ENCODE measurements at places on chromosomes 1 and 21.
A peak's percentile ranks its signal among the peaks of the same experiment; 100 is the strongest.

DNA sequence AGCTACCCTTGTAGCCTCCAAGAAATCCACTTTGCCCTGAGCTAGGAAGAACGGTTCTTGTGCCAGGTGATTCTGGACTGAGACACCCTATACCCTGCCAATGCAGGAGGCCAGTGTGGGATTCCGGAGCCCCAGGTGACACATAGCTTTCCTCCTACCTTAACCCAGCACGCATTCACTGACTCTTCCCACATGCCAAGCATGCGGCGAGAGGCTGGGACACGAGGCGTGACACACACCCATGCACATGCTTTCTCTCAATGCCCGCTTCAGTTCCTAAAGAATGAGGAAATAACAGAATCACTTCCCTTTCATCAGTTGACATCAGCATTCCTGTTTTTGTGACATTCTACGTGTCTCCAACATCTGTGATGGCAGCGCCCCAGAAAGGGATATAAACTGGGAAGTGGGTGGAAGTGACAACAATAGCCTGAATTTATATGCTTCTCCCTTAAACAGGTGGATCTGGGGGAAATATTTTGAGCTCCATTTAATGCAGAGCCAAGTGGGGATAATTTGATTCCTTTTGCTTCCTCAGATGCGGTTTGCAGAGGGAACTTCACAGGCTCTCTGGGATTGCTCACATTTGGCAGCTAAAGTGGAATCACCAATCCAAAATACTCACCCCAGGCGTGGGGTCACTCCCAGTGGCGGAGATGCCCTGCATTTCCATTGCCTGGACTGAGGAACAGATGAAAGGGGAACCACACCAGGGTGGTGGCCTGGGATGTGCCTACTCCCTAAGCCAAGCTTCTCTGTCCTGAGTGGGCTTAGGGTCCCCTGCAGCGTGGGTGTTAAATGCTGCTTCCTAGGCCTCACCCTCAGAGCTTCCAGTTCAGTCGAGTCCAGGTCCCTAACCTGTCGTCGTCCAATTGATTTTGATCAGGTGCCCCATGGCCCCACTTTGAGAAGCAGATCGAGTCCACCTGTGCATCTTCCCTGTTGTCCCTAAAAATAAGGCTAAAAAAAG lies 445.1 kb downstream of the SIPA1L2 start:
- DNase-seq: peak; percentile 5

GRCh38 chr1:203777596-203777995 lies 12.6 kb downstream of the LAX1 start:
- no peak for DNase-seq

DNA sequence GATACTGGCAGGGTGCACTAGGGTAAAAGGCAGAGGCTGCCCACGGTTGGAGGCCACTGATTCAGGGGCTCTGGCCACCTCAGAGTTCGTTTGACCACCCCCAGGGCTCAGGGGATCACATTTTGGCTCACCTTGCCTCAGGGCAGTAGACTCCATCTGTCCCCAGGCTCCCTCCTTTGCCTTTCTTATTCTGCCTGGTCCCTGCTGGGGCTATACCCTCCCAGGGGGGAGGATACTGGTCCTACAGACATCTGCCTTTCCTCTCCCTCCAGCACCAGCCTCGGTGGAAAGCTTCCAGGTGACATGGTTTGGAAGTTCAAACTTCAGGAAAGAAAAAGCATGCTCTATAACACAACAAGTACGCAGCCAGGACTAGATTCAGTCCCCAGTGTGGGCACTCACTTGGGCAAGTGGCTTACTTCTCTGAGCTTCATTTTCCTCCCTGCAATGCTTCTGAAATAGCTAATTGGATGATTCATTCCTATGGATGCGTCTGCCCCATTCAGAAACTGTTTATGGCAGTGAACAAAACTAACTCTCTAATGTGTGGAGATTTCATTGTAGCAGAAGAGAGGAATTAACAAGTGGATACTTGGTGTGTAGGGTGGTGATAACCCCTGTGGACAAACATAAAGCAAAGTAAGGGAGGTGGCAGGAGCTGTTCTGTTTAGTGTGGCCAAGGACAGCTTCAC lies 154.8 kb downstream of the TRABD2B start:
- no peak for DNase-seq

DNA sequence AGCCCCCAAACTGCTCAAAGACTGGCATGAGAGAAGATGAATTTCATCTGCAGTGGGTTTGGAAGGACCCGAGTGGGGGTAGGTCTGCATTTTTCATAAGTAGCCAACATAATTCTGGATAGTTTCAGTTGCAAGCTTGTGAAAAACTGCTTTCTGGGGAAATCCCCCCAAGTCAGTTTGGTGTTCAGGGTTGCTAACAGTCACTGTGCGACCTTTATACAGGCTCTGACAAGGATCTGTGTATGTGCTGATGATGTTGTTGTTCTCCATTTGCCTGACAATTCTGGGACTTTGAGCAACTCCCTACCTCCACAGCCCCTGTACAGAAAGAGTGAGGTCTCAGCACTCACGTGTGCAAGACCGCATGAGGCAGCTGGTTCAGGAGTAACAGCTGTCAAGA lies 87.9 kb downstream of the SUSD4 start:
- DNase-seq: no peak

DNA sequence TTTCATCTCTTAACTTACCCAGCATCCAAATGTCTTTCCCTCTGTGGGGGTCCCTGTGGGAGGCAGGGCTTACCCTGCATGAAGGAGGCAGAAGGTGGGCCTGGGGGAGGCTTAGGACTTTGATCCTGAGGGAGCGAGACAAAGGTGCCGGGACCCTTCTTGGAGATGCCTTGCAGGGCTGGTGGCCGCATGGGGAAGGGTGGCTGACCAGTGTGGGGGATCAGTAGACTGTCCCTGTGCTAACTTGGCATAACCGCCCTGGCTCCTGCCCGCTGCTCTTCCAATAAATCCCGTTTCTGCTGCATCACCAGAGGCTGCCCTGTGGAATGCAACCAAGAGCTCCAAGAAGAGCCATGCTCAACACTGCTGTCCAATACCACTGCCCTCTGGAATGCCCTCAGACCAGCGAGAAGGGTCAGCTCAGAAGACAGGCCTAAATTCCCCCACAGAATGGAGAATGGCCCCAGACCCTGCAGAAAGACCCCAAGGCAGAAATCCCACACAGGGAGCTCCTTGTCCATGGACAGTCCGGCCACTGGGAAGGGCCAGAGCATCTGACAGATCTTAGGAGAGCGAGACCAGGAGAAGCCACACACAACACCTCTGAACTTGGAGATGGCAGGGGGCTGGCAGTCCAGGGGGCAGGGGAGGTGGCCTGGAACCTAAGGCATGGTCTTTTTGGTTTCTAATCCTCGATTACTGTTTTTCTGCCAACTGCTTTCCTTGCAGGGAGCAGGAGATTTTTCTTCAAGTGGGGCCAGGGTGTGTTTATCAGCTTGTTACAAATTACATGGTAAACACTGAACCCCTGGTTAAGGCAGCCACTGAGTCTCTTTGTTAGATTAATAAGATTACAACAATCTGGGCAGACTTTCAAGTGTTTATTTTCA lies 46.7 kb upstream of the DMRTB1 start:
- no peak for DNase-seq

DNA sequence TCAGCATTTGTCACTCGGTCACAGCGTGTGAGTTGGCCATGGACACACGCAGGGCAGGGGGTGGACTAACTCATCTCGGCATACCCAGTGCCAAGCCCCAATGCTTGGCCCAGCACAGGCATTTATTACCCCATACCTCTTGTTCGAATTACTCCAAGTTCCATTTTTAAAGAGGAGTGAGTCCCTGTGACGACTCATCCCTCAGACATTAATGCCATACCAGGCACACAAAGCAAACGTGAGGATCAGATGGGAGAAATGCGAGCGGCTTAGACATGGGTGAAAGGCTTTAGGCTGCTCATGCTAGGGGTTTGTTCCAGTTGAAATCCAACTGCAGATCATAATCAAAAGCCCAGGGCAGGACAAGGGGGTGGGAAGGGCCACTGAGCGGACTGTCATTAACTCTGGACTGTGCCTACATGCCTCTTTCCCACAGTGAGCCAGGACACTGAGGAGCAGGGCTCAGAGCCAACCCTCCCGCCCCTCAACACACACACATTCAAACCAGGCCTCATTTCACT lies 118.5 kb upstream of the NGF start:
- no peak for DNase-seq

DNA sequence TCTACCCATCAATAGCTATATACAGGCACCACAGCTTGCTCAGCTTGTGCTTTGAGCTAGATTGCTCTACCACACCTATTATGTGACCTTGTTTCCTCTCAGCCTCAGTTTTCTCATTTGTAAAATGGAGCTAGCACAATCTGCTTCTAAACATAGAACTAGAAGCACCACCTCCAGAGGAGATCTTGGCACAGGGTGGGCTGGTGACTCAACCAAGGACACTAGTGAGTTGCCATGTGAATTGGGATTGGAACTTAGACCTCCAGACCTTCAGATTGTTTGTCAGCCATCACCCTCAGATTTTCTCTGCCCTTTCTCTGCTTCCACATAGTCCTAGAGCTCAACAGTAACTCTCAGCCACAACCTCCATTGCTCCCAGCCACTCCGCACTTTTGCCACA lies 3.0 kb upstream of the MACO1 start:
- DNase-seq: no peak

- no peak for DNase-seq
Measured at GRCh38 chr1:166166329-166166697, 488 bp downstream of the FAM78B start.

- DNase-seq: peak; percentile 54
Measured at GRCh38 chr1:241356519-241357365, at the start of gene RGS7. Gene RGS7, minus strand, starts transcription at chr1:241357205.

DNA sequence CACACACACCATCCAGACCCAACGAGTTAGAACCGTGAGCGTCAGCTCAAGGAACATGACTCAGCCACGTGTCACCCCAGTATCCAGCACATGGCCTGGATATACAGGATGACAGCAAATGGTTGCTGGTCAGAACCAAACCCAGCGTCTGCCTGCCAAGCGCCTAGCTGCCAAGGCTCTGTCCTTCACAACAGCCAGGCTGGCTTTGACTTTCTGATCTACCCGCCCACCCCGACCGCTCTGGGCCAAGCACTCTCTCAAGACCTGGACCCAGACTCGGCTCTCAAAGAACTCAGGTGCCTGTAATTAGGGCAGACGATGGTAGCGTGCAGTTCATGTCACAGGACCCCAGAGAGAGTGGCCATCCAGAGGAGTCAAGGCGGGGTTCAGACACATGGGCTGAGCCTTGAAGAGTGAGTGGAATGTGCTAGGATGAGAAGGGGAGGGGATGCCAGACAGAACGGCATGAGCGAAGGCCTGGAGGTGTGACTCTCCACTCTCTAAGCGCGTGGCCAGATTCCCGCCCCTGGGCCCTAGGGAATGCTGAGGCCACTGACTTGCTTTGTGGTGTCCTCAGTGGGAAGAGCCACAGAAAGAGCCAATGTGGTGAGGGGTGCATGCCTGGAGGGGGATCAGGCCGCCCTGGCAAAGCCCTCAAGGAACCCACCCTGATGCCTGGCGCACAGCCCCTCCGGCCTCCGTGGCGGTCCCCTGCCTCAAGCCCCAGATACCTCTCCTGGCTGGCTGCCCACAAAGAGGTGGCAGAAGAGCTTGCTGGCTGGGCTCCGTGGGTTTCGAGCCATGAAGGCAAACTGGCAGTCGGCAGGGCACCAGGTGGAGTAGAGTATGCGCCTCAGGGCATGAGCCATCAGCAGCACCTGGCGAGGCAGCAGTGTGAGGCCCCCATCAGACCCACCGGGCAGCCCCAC lies 7.0 kb downstream of the SH2D5 start:
- no peak for DNase-seq

GRCh38 chr21:41136286-41136685 lies 31.7 kb upstream of the BACE2 start:
- no peak for DNase-seq

DNA sequence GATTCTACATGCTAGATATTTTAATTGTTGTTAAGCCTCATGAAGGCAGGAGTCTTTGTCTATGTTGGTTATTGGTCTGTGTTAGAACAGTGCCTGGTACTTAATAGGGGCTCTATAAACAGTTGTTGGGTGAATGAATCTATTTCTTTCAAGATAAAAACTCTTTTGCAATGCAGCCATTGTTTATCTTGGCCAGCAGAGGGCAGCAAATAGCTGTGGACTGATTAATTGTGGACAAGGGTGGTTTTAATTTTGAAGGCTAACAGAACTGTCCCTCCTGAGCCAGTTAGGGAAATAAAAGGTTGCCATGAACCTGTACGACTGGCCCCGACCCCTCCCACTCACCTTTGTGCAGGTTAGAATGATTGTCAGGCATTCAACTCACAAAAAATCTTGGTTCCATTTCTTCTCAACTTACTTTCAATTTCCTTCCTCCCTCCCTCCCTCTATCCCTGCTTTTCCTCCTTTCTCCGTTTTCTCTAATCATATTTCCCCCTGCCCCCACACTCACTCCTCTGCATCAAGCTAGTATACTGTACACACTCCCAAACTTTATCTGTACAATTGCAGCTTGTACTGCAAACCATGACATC lies 66.3 kb upstream of the DIRAS3 start:
- DNase-seq: peak; percentile 28

DNA sequence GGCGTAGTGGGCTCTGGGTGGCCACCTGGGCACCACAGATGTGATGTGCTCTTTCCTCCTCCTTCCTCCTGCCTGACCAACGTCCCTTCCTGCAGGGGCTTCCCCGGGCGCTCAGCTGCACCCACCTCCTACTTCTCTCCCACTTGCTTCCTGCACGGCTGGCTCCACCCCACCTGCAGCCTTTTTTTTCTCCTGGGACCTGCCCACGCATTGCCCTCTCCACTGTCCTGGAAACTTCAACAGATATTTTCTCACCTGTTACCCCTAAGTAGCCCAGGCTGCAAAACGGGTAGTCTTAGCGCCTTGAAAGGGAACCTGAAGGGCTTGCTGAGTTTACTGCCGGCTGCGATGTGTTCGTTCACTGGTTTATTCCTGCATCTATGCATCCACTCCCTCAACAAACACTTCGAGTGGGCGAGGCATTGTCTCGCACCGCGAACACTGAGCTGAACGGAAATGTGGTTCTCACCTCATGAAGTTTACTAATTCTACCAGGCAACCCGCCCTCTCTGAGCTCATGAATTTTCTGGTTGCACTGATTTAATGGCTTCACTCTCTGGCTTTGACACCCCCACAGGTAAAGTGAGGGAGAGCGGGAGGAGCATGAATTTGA lies 23.6 kb downstream of the ZBTB18 start:
- no peak for DNase-seq

GRCh38 chr21:41170442-41170841 lies 2.5 kb downstream of the BACE2 start:
- no peak for DNase-seq

DNA sequence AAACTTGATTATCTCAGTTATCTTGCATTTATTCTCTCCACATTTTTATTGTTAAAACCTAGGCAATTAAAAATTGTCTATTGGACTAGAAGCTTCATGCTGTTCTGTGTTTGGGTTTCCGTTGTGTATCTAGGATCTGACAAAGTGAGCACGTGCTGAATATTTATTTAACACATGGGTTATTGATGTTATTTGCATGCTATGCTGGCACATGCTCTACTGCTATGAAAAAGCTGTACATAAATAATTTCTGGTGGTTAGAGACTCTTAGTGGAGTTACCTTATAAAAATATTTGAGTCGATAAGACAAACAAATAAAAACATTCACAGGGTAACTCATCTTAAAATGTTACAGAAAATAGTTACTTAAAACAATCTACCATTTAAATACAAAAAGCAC lies 1769.7 kb downstream of the MRPL39 start:
- no peak for DNase-seq

- DNase-seq: no peak
Measured at GRCh38 chr1:197137322-197137721, 9.1 kb downstream of the ASPM start.

- no peak for DNase-seq
Measured at GRCh38 chr1:117656202-117656641, 50.4 kb downstream of the TENT5C start.
